ENCODE measurements at places on chromosomes 12 and 14. TPM values are rescaled to one million over a fixed set of nuclear protein-coding genes. Genes with fewer than 3 reads are reported as not detected.

GRCh38 chr12:131089531-131090273 is 136.0 kb downstream of the ADGRD1 start:
- DNase-seq: no peak

Gene FGF23
- not detected for polyA plus RNA-seq

DNA sequence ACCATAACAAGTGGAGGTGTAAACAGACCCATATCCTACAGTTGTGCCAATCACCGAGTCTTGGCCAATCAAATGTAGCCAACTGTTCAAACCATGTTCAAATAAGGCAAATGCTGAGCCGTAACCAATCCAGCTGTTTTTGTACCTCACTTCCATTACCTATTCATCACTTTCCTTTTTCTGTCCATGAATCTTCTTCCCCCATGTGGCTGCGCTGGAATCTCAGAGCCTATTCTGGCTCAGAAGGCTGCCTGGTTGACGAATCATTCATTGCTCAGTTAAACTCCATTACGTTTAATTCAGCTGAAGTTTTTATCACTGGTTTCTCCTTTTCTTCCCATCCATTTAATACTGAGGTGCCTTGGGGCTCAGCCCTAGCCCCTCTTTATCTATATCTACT is 71.1 kb downstream of the TBC1D30 start:
- DNase-seq: no peak

- DNase-seq: no peak
These were observed 53.0 kb downstream of the PAPLN start for GRCh38 chr14:73290279-73290678.

- no peak for DNase-seq
These were observed 1.9 kb downstream of the PCNX4 start for GRCh38 chr14:60093606-60094005.

DNA sequence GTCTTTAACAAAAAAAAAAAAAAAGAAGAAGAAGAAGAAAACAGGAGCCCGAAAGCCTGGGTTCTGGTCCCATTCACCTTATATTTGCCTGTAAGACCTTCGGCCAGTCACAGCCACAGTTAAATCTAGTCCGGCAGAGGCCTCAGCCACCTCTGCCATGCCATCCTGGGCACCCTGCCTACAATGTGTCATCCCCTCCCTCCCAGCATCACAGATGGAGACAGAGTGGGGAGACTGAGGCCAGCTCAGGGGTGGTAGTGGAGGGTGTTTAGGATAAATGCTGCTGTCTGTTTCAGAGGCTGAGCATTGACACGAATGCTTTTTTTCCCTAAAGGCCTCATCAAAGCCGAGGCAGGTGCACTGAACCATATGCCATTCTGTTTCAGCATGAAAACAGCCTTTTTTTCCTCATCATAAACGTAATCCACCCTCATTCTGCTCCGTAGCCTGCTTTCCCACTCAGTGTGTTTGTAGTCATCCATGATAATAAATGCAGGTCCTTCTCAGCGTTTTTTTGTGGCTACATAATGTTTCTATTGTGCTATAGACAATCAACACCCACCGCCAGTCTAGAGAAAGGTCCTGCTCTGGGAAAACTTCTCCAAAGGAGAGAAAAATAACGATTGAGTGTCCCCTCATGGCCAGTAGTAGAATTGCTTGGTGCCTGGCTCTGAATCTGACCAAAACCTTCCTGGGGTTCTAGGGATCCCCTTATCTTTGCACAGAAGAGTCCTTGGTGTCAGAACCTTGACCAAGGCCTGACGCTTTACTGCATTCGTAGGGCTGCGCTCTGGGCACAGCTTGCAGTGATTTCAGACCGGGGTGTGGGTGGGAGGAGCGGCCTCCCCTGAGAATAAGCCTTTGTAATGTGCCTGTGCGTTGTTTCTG is 41.1 kb upstream of the TSPAN9 start:
- DNase-seq: no peak

- DNase-seq: no peak
These were observed 5.1 kb upstream of the USP30 start for GRCh38 chr12:109047081-109047805.

Gene LGALS3
- 17.1 TPM for polyA plus RNA-seq

- DNase-seq: no peak
These were observed 21.9 kb upstream of the EID3 start for GRCh38 chr12:104281636-104282035.

DNA sequence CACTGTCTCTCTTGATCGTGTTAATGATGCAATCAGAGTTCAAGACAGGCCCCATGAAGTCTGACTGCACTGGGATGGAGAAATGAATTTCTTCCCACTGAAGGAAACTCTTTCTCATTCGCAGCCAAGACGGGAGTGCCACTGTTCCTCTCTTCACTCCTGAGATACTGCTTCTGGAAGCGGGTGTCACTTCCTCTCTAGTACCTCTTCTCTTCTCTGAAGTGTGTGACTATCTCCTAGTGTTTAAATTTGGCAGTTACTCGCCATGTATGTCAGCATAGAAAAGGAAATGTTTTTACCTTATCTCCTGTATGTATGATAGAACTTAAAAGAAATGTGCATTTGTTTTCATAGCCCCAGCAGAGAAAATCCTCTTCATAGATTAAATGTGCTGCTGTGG is 215.2 kb downstream of the ANO6 start:
- no peak for DNase-seq

DNA sequence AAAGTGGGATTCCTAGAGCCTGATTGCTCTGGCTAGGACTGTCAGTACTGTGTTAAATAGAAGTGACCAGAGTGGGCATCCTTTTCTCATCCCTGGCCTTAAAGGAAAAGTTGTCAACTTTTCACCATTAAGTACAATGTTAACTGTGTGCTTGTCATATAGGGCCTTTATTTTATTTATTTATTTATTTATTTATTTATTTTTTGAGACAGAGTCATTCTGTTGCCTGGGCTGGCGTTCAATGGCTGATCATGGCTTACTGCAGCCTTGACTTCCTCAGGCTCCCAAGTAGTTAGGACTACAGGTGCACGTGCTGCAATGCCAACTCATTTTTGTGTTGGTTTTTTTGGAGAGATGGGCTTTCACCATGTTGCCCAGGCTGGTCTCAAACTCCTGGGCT is 11.6 kb downstream of the SH2B3 start:
- no peak for DNase-seq

Gene OR10A7
- not detected for polyA plus RNA-seq

Gene HHIPL1
- 2.1 TPM for polyA plus RNA-seq

GRCh38 chr12:82833481-82833880 is 146.8 kb downstream of the TMTC2 start:
- DNase-seq: no peak

Gene C12orf43
- polyA plus RNA-seq: 18.8 TPM
